ENCODE measurements at places on chromosomes 6 and 20.
A peak's percentile ranks its signal among the peaks of the same experiment; 100 is the strongest.

DNA sequence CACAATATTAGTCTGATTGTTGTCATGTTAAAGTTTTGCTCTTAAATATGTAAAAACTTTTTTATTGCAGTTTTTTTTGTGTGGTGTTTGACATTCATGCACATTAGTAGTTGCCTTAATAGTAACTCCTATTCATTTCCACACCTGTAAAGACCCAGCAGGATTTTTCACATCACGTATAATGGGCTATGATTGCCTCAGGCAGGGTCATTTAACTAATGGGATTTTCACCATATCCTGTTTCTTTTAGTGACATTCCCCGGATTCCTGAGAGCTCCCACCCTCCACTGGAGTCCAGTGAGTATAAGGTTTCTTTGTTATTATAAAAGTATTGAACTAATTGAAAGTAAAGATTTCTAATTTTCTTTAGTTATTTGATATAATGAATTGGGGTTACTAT lies 359.2 kb downstream of the RIMS1 start:
- peak; percentile 38 for DNase-seq

GRCh38 chr6:111874025-111874415 lies 768 bp upstream of the FYN start:
- no peak for DNase-seq

GRCh38 chr6:3873051-3873450 lies 23.9 kb downstream of the FAM50B start:
- no peak for DNase-seq

GRCh38 chr20:16537918-16538317 lies 35.3 kb downstream of the KIF16B start:
- DNase-seq, result no peak

DNA sequence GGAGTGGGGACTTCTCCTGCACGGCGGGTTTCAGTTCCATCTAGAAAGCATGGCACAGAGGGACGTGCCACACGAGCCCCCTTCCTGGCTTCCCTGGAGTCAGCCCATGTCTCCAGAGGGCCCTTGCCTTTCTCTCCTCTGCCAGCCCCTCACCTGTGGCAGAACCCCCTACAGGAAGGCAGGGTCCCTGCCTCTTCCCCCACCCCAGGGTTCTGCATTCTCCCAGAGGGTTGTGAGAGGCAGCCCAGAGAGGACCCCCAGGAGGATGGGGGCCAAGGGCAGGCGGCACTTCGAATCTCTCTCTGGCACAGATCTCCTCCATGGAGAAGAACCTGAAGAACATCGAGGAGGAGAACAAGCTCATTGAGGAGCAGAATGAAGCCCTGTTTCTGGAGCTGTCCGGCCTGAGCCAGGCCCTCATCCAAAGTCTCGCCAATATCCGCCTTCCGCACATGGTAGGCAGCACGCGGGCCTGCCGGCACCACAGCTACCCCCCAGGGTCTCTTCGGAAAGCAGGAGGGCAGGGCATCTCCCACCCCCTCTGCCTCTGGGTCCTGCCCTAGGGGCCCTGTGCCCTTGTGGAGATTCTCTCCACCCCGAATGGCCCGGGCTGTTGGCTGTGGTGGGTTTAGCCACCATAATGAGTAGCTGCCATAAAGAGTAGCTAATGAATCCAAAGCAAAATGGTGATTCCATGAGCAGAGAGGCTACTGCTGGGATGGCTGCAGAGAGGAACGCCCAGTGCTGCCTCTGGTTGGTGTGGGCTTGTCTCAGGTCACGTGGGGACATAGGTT lies 15.9 kb upstream of the PCMTD2 start:
- DNase-seq, result no peak

DNA sequence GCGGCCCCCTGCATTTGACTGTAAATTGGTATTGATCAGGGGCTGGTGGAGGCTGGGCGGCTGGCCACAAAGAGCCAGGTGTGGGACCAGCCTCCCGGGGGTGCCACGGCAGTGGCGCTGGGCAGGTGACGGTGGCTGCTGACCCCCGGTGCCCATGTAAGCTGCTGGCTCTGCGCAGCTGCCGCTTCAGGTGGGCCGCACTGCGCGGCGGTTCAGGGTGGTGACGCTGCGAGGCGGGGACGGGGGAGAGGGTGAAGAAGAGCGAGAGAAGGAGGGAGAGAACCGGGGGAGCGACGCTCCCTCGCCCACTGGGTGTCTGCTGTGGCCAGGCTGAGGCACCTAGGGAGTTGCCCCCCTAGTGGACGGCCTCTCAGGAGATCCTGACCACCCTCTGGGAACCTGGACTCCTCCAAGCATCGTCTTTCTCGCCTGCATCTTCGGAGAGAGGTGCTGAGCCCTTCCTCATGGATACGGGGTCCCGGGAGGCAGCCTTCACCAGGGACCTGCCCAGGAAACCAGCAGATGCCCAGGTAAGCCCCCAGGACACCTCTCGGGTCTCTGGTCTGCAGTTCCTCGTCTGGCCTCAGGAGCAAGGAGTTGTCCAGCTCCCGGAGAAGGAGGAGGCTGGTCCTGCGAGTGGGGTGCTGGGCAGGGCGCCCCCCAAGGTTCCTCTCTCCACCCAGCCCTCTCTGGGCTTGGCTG lies 77.5 kb upstream of the GATA5 start:
- DNase-seq, result no peak

DNA sequence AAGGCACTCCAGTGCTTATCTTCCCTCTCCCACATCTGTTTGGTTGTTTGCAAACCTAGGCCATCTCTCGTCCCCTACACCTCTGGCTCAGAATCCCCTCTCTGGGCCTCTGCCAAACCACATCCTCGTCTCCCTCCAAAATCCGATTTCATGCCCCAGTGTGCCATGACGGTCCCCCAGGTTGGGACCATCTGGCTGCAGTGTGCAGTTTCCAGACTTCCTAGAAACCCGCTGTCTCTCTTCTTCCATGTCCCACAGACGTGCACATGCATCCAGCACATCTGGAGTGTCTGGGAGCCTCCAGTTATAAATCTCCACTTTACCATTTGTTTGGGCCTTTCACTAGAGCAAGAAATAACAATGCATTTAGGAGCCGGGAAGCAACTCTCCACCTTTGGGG lies 316.2 kb downstream of the KIF16B start:
- no peak for DNase-seq

DNA sequence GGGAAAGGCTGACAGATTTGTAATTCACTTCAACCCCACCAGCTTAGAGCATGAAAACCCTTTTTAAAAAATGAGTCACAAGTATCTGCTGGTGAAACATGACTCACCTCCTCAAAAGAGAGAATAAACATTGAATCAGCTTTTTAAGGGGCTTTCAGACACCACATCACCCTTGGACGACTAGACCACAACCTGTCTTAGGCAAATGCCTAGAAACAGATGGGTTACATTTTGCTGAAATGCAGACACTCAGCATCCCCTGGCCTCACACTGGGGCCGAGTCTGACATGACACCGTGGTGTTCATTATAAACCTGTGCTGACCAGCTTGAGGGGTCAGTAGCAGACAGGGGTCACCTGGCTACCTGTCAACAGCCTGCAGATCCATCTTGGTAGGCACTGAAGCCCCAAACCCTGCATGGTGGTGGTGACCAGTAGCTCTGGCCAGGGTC lies 175.3 kb upstream of the CST7 start:
- no peak for DNase-seq

DNA sequence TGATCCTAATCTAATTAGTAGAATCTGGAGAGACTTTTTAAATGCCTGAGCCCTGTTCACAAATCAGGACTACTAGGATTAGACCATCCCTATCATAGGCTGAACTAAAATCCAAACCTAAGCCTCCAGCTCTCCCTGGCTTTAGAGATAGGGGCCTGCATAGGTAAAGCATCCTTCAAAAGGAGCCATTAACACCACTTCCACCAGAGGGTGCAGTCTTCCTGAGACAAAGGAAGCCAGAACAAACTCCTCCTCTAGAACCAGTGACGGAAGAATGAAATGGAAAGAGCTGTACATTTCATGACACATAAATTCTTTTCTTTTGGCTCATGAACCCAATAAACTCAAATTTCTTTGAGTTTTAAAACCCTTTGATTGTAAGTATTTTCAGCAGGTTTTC lies 291.2 kb upstream of the ADGRB3 start:
- DNase-seq, result peak; percentile 74

DNA sequence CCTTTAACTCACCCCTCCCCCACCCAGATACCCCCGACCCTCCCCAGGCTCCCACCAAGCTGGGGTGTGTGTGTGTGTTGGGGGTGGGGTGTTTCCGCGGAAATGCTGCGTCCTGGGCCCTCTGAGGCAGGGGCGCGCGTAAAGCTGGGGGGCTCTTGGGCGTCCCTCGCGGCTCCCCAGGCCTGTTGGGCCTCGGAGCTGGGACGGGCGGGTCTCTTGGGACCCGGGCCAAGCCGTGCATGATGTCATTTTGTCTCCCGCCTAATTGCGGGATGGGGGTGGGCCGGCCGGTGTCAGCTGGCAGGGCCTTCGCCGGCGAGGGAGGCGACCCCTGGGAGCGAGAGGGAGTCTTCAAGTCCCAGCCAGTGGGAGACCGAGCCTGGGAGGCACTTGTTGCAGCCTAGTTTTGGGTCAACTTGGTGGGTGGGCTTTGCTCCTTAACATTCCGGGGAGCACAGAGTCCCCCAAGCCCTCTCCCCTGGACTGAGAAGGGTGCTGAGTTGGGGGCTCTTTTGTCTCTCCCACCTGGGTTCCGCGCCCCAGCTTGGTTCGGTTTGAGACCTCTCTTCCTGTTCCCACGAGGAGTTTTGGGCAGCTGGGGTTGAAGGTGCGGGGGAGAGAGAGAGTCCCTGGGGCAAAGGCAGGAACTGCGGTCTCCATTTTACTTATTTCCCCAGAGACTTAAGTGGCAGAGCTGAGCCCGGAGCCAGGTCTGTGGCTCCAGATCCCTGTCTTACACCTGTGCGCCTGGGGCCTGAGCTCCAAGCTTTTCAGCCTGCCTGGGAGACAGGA lies 623 bp downstream of the MYBL2 start:
- peak; percentile 23 for DNase-seq

GRCh38 chr20:48196001-48196400 lies 410.7 kb upstream of the SULF2 start:
- no peak for DNase-seq

DNA sequence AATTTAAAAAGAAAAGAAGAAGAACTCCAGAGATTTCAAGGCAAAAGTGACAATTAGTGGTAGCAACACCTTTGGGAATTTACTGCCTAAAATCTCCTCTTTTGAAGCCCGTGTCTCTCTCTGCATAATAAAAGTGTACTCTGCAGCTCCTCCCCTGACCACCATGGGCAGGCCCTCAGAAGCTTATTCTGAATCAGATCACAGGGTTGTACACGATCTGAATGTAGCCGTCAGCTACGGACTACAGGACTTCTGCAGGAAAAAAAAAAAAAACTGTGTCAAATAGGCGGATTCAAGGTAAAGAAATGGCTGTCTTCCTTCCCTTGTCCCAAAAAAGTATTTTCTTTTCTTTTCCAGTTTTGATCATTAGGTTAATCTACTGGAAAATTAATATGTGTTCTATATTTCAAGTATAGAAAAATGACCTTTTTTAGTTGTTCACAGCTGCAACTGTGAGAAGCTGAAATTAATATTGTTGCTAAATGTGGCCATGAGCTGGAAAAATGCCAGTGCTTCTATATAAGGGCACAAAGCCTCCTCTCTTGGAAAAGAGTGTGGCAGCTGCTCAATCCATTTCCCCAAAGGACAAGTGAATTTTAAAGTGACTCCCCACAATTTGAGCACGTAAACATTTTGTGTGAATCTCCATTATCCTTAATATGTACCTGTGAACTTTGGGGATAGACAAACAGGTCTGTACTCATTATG lies 397.4 kb downstream of the C6orf118 start:
- peak; percentile 91 for DNase-seq

DNA sequence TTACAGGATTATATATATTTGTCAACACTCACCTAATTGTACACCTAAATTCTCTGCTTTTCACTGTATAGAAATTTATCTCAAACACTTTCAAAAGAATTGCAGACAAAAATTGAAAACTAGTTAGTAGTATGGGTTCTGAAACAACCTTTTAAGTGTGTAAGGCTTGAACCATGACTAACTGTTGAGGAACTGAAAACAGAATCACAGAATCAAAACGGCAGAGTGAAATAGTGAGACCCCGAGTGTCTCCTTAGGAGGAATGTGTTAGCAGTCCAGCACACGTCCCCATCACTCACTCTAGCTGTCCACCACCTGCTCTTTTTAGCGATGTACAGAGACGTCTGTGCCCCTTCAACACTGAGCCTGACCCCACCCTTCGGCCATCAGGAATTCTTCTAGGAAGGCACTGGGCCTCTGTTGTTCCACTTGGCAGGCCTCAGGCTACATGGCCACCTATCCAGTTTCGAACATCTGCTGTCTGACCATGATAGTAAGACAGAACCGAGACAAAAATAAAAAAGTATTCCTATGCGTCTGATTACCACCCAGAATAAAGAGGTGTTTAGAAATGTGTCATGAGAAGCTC lies 227.4 kb downstream of the C6orf118 start:
- DNase-seq, result no peak

- DNase-seq, result no peak
Measured at GRCh38 chr6:169932491-169932890, 181.1 kb downstream of the ERMARD start.

DNA sequence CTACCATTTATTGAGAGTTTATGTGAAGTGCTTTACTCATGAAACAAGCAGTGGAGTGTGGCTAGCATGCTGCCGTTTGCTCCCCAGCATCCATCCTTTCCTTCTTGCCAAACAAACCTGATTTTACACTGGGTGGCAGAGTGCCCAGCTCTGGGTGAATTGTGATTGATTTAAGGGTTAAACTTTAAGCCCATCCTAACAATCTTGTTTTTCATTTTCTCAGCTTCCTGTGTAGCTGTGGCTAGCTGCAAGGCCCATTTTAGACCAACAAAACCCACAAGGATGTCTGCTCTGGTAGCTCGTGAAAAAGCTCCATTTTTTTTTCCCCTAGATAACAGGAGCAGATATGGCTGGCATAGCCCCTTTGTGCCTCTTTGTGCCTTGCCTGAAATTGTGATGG lies 77.7 kb upstream of the KCNG1 start:
- no peak for DNase-seq

- no peak for DNase-seq
Measured at GRCh38 chr6:91664327-91664959, 1077.6 kb upstream of the MAP3K7 start.

DNA sequence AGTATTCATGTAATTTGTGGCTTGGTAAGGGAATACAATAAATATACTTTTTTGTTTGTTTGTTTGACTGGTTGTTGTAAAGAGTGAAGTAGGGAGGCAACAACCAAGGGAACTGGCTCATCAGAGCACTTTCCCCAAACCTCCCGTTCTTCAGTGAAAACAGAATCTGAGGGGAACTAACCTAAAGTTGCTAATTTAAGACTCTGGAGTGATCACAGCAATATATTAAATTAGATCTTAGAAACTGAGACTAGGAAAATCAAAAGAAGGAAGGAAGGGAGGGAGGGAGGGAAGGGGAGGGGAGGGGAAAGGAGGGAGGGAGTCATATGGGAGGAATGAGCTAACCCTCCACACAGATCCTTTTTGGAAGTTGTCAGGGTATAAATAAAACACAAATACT lies 144.9 kb downstream of the SYNDIG1 start:
- DNase-seq, result no peak

DNA sequence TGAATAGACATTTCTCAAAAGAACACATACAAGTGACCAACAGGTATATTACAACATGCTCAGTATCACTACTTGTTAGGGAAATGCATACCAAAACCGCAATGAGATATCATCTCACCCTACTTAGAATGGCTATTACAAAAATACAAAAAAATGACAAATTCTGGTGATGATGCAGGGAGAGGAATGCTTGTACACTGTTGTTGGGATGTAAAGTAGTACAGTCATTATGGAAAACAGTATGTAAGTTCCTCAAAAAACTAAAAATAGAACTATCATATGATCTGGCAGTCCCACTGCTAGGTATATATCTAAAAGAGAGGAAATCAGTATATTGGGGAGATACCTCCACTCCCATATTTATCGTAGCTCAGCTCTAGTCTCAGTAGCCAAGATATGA lies 10.9 kb upstream of the SLC17A5 start:
- no peak for DNase-seq
